ENCODE measurements at places on chromosomes 1 and 21.

DNA sequence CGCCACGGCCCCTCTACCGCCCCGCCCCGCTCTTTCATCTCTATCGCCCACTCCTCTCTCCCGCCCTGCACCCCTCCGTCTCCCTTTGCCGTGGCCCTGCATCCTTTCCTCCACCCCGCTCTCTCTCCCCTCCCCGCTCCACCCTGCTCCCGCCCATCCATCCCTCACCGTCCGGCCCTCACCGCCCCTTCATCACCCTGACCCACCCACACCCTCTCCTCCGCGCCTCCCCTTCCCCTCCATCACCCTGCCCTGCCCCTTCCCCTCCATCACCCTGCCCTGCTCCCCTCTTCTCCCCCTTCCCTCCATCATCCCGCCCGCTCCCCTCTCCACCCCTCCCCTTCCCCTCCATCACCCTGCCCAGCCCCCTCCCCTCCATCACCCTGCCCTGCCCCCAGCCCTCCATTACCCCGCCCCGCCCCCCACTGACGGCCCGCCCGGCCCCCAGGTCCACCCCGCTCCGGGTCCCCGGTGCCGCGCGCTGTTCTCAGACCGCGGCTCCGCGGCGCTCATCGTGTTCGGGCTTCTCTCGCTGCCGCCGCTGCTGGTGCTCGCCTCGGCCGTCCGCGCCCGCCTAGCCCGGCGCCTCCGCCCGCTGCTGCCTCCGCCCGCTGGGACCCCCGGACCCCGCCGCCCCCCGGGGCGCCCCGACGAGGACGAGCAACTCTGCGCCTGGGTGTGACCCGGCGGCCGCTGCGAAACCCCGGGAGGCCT is 6.2 kb upstream of the ANKRD65 start:
- DNase-seq = no peak

- no peak for DNase-seq
Observed at GRCh38 chr1:242219905-242220304, 221.0 kb upstream of the MAP1LC3C start.

- no peak for DNase-seq
Observed at GRCh38 chr21:45698493-45699184, 55.1 kb downstream of the PCBP3 start.

GRCh38 chr21:25425156-25425555 is 182.1 kb downstream of the MRPL39 start:
- no peak for DNase-seq

DNA sequence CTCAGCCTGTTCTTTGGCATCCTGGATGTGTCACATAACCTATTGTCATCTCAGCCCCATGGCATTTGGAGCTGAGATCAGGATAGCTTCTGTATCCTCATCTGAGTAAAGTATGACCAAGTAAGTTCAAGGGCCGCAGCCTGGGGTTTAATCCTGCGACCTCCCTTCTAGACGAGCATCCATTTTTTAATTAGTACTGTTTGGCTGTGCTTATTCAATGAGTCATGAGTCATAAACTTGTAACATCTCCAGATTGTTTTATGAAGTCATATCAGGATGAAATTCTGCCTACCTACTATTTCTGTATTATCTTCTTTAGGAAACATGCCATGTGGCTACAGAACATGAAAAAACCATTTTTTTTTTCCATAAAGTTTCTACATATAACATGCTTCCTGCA is 119.1 kb downstream of the ERG start:
- DNase-seq = no peak

DNA sequence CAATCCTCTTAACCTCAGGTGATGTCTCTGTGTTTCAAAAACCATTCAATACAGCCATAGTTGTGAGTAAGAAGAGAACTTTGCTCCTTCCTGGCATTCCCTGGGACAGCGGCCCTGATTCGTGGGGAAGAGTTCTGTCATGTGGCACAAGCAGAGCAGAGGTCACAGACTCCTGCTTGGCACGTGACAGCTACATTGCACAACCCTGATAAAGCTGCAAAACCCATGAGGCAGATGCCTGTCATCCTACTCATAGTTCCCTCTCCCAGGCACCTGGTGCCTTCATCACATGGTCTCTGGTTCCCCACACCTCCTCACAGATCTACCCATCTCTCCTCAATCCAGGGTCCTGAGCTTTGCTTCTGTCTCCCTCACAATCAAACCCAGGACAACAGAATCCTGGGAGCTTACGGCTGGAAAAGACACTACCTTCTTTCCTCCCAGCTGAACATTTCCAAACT is 70.8 kb downstream of the PLPP3 start:
- DNase-seq = no peak

DNA sequence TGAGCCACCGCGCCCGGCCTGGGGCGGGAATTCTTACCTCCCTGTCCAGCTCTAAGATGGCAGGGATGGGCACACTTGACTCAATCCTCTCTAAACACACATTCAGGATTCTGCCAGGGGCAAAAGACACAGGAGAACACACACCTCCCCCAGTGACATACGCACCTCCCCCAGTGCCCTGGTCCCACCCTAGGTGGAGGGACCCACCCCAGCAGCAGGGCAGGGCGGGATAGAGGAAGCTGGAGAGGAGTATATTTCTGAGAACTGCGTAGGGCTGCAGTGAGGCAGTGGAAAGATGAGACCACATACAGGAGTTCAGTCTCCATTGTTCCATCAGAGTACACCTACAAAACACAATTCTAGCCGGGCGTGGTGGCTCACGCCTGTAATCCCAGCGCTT is 92.5 kb downstream of the SDCCAG8 start:
- DNase-seq = no peak

GRCh38 chr1:18257778-18258177 is 150.2 kb downstream of the IGSF21 start:
- DNase-seq = no peak

DNA sequence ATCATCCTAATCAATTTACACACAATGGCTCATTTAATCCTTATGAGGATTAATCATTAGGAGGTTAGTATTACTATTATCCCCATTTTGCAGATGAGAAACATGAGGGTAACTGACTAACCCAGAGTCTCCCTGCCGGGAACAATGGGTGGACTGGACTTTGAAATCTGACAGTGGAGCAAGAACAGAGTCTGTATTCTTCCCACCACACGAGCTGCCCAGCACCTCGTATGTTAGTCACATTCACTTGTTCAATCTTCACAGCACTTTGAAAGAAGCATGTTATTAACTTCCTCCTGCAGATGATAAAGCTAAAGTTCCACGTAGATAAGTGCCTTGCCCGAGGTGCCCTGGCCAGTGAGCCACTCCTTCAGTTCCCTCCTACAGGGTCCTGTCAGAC is 12.4 kb downstream of the C8B start:
- no peak for DNase-seq

DNA sequence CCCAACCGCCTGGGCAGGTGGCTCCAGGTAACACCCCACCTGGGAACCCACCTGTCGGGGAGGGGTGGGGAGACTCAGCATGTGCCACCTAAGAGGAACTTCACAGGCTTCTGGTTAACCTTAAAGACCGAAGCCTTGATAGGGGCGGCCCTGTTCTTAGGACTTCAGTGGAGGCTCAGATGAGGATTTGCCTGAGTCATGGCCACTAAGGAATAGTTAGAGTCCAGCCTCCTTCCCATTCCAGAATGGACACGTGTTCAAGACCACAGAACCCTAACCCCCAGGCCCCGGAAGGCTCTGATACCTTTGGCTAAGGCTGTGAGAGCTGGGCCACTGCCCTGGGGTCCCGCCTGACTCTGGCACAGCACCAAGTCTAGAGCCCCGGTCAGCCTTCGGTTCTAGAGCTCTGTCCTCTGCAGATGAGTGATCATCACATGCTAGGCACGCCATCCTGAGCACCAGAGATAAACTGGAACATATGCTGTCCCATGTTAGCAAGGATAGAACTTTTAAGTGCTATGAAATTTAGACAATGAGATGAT is 20.3 kb downstream of the PADI6 start:
- DNase-seq = no peak

GRCh38 chr1:19750101-19750881 is 49.4 kb downstream of the TMCO4 start:
- no peak for DNase-seq

DNA sequence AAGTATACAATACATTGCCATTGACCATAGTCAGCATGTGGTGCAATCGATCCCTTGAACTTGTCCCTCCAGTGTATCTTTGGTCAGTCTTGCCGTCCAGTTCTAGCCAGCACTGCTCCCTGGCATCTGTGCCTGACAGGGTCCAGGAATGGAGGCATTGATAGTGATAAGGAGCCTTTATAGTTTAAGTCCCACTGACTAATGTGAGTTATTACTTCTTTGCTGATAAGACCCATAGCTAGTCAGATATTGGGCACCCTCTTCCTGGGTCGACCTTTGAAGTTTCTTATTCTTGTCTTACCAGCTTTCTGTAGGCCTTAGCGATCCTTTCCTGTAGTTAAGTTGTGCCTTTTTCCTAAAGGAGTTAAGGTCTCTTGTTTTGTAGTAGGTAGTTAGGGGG is 13.0 kb downstream of the UCK2 start:
- DNase-seq = no peak

All from stimulated activated CD8-positive, alpha-beta memory T cell treated with anti-CD3 and anti-CD28 coated beads, Interleukin-2, amount 100 ng/mL, for 1 hour (primary cell).